ENCODE measurements at places on chromosomes 7 and 10.

- DNase-seq: no peak
Observed at GRCh38 chr10:17479822-17480221, 25.4 kb upstream of the ST8SIA6 start.

DNA sequence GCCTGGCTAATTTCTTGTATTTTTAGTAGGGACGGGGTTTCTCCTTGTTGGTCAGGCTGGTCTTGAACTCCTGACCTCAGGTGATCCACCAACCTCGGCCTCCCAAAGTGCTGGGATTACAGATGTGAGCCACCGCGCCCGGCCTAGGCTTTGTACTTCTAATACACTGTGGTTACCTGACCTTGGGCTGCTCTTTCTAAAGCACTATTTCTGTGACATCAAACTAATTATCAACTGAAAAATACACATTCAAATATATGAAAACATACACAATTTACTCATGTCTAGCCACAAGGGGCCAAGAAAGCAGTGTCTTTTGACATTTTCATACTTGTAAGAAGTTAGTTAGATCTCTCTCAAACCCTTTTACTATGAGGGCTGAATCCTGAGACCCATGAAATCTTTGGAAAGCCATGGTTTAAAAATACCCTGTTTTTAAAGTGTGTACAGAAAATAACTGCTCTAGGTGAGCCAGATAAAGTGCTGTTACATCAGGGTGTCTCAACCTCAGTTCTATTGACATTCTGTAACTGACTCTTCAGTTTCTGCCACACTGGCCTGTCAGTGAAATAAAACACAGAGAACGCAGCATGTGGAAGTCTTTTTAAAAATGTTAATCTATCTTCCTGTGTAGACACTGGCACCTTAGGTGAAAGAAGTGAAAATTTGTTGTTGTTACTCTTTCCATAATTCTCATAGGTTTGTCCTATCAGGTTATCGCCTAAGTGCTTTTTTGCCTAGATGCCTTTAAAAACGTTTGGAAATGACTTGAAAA is 58.8 kb downstream of the CREM start:
- DNase-seq: no peak

GRCh38 chr7:36599645-36600313 is 124.5 kb downstream of the AOAH start:
- DNase-seq: no peak

DNA sequence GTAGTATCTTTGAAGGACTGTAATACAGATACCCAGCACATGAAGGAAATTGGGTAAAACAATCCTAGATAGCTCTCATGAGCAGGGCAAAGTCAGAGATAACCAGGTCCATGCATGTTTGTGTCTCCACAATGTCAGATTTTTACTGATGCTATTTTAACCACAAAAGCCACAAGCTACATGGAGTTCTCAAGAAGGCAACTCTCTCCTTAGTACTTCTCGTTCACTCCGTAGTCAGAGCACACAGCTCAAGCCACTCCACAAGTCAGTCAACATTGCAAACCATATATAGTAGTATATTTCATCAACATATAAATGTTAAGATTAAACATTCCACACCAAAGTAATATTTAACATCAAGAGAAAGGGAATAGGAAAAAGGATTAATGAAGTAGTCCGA is 98.0 kb upstream of the PIK3CG start:
- peak; percentile 71 for DNase-seq

GRCh38 chr10:86019141-86019540 is 347.5 kb downstream of the GRID1 start:
- no peak for DNase-seq

DNA sequence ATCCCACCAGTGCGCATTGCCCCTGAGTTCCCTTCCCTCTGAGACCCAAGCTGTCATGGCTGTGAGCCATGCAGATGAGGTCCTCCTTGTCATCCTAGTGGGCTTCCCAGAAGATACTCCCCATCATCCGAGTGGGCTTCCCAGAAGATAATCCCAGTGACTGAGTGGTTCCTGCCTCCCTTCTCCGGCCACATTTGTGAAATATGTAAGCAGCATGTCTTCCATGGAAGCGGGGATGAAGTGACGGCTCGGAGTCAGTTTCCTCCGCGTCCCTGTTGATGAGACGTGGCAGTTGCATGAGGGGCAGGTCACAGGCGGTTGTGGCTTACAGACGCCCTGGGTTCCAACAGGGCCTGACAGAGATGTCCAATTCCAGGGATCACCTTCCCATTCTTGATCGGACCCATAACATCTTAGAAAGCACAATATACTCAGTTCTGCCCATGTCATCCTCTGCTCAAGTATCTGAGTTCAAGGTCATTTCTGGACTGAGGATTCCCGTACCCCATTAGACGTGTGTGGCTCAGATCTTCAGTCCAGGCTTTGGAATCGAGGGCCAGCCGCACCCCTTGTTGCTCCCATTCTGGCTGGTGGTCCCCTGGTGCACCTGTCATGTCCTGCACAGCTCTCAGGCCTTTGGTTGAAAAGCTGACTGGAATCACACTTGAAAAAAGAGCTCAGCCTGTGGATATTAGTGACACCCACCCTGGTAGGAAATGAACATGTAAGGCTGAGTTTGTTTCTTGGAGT is 166.9 kb downstream of the PTPRN2 start:
- no peak for DNase-seq

- DNase-seq: no peak
Observed at GRCh38 chr7:38664972-38665371, 33.8 kb upstream of the AMPH start.

DNA sequence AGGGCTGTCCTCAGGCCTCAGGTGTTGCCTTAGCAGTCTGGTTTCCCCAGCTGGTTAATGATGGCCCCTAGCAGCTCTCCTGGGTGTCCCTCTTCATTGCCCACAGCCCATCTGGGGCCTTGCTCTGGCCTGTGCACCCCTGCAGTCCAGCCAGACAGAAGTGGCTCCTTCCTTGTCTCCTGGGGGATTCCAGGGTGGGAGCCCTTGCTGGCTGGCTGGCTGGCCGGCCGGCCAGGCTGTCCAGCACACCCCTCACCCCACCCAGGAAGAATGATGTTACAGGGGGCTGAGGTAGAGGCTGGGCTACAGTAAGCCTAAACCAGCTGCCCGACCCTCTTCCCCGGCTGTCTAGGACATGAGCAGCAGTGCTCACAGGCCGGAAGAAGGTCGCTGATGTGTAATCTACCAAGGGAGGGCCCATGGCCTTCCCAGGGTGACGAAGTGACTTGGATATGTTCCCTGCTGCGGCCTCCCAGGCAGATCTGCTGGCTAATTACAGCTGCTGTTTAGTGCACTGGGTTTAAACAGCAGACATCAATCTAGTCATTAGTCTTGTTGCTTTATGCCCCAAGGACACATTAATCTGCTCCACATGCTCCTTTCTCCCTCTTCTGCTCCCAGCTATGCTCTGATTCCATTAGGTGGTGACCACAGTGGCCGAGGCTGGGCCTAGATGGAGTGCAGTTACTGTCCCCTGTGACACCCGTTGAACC is 53.8 kb upstream of the LRRC4 start:
- peak; percentile 63 for DNase-seq

DNA sequence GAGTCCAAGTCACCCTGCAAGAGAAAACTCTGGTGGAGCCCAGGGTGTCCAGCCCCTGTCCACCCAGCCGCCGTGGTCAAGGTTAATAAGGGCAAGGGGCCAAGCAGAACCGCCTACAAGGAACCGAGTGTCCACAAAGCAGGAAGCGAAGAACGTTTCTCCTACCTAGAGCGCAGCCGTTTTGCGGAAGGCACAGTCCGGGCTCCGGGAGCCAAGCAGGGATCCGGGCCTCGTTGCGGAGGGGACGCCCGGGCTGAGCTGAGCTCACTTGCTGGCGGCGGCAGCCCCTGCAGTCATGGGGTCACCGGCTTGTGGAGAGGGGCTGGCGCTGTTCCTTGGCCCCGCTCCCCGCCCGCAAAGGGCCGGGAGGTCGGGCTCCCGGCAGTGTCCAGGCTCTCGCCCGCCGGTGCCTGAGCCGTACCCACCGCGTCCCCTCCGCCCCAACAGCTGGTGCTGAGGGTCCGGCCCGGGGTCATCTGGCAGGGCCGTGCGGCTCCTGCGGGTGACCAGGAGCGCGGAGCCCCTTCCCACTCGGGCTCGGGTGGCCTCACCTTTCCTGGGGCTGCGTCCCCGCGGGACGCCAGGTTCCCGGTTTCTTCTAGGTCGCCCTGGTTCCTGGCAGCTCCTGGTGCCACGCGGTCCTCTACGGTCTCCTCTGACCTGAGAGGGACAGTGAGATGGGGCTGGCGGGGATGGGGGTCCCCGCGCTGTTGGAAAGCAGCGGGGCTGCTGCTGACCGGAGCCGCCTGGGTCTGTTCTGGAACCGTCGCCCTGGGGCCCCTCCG is 14.0 kb upstream of the ZNF273 start:
- DNase-seq: no peak

- peak; percentile 48 for DNase-seq
Observed at GRCh38 chr10:14673189-14673861, 101.4 kb downstream of the FAM107B start.

Measured in fibroblast of skin of abdomen (primary cell).